ENCODE measurements at places on chromosomes 1 and 21.

DNA sequence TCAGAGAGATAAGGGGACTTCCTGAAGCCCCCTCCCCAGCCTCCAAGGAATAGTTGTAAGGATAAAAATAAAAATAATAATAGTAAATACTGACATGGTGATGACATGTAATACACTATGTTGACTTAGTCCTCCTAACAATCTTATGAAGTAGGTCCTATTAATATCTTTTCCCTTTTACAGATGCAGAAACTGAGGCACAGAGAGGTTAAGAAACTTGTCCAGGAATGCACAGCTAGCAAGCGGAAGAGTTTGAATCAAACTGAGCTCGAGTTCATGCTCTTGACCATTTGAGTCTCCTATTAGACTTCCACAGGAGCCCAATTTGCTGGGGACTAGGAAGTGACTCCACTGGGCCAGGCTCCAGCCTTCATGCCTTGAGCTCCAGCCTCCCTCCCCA lies 194.8 kb downstream of the GRIK3 start:
- no peak for DNase-seq

- DNase-seq, result no peak
Measured at GRCh38 chr1:42674214-42674613, 8.0 kb upstream of the YBX1 start.

- no peak for DNase-seq
Measured at GRCh38 chr1:86318436-86318835, 77.7 kb downstream of the ODF2L start.

- DNase-seq, result no peak
Measured at GRCh38 chr1:201021630-201022492, 1.7 kb downstream of the KIF21B start.

- no peak for DNase-seq
Measured at GRCh38 chr21:14483296-14483695, 62.8 kb downstream of the SAMSN1 start.

- DNase-seq, result no peak
Measured at GRCh38 chr1:194052514-194053338, 866.3 kb upstream of the B3GALT2 start.
